Left renal cortex interstitium (tissue), 4 donors: ENCODE measurements at places on chromosomes 3 and 15.

GRCh38 chr3:148360051-148360450 lies 337.7 kb upstream of the AGTR1 start:
- no peak for DNase-seq

- no peak for DNase-seq
Observed at GRCh38 chr3:117272274-117272673, 562.7 kb downstream of the TUSC7 start.

DNA sequence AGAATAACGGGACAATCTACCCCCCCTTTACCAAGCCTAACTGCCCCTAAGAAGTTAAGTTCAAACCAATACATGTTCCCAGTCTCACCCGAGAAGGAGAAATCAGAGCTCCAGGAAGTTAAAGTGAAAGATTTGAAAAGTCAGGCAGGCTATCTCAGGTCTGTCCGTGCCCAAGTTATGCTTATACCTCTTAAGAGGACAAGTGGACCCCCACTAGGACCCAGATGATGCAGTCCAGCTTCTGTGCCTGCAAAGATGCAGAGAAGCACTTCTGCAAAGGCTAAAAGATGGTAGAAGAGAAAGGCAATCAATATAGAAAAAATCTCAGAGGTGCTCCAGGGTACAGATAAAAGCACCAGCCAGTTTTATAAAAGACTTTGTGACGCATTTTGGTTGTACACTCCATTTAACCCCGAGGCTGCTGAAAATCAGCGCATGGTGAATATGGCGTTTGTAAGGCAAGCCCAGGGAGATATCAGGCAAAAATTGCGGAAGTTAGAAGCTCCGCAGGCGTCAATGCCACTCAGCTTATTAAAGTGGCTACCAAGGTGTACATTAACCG lies 9.8 kb upstream of the SLC9C1 start:
- no peak for DNase-seq

DNA sequence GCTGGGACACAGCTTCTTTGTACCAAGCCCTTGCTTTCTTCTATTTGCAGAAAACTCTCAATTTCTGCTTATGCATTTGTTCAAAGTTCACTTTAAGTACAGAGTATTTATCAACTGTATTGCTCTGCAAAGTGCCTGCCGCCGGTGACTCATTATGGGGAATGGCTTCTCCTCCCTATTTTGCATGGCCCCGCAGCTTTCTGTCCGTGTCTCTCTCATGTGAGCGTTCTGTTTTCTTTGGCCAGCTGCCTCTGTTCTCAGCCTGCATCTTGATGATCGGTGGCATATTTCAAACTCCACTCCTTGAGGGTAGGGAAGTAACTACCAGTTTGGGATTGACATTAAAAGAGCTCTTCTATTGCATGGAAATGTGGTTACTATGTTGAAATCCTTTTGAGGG lies 28.6 kb upstream of the ST8SIA2 start:
- DNase-seq = no peak

DNA sequence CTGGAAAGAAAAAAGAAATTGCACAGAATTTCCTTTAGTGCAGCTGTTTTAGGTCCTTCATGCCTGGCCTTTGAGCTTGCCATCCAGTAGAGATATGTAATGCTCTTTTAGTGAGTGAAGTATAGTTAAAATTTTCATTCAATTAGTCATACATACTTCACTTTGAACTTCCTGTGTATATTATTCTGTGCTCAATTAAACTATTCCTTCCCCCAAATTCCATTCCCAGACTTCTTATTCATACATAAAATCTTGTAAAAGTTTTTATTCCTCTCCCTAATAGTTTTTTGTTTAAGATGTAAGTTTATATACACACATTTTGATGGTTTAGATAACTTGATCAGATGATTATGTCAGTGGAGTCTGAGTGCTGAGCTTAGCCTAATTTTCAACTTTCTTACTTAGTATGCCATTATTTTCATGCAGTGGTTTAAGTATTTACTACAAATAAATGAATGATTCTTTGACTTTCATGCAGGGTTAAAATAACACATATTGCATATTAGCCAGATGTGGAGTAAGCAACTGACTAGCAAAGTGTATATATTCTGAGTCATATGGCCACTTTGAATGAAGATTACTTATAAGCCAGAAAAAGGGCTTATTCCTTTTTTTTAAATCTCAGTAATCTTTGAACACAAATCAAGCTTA lies 42.5 kb upstream of the ABHD10 start:
- no peak for DNase-seq

GRCh38 chr15:42503825-42504224 lies 8.4 kb downstream of the SNAP23 start:
- no peak for DNase-seq

GRCh38 chr3:179473565-179473964 lies 22.3 kb upstream of the GNB4 start:
- no peak for DNase-seq

- no peak for DNase-seq
Observed at GRCh38 chr15:87949151-87949574, 307.4 kb downstream of the NTRK3 start.

DNA sequence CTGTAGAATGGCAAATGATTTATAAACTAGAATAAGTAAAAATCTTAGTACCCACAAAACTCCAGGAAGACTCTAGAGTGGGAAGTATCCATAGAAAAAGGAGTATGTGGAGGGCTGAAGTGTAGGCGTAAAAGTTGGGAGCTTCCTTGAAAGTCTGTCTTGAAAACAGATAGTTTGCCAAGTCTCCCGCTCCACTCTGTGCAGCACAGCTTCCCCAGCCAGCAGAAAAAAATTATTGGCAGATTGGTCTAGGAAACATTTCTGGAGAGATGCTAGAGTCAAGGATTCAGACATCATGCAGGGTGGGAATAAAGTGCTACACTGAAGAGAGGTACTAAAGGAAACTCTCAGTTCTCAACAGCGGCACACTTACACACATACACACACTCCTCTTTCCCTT lies 53.4 kb upstream of the CD200R1L start:
- no peak for DNase-seq

- DNase-seq = no peak
Observed at GRCh38 chr3:164498917-164499316, 579.4 kb downstream of the SI start.

DNA sequence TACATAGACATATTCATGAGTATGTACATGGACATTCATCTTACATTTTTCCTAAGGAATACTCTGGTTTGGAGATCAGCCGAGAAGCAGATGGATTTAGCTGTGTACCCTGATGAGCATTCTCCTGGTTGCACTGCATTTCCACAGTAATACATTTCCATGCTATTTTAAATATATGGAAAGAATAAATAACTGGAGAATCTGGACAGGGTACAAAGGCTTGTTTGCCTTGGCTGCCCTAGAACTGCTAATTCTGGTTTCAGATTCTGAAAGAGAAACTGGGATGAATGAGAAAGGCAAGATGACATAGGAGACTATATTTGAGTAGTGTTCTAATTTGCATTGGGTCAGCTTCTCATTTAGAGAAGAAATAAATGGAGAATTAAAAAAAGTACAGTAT lies 190.8 kb upstream of the FAM3D start:
- DNase-seq = no peak

DNA sequence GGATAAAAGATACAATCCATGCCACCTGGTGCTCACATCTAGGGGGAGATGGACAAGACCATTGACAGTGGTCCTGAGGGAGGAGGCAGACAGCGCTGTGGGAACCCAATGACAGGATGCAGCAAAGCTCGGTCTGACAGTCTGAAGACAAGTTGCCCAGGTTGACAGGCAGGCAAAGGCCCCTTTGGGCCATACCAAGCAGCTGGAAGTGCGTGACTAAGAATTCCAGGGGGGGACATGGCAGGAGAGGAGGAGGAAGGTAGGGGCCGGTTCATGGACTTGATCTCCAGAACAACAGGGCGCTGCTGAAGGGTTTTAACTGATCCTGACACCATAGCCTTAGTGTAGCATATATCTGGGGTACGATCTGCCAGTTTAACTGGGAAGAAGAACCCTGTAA lies 83.4 kb downstream of the RPLP1 start:
- DNase-seq = no peak

- DNase-seq = no peak
Observed at GRCh38 chr3:33975463-33975862, 177.0 kb downstream of the PDCD6IP start.

GRCh38 chr15:38883987-38884386 lies 319.4 kb upstream of the RASGRP1 start:
- DNase-seq = no peak

GRCh38 chr15:73464602-73465001 lies 21.6 kb downstream of the REC114 start:
- no peak for DNase-seq

- DNase-seq = no peak
Observed at GRCh38 chr15:56469483-56469882, 4.5 kb upstream of the MNS1 start.

DNA sequence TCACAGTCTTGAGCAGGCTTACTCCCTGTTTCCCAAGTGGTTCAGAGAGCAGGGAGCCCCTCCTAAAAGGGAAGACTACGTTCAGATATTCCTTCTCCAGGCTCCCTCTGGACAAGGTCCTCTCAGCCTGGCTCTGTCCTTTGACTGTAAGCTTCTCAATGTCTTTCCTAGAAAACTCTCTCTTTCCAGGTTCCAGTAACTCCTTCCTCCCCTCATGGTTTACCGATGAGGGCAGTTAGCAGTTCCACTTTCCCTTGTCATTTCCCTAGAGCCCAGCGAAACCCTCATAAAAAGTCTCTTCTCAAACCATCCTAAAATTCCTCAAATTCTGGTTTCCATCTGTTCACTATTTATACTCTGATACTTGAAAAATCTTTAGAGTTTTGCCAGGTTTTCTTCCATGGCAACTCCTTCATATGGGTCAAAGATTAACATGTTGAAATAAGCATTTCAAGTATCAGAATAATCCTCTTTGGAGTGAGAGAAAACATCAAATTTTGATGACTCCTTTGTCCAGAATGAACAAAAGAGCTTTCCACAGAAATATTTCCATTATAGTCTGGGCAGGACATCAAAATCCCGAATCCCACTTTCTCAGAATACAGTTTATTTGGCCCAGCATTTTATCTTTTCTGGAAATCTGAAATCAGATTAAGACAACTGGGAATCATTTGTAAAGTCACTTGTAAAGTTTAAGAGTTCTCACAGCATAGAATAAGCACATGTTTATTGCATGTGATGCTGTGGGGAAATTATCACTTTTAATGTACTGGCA lies 599.4 kb downstream of the UNC13C start:
- no peak for DNase-seq

DNA sequence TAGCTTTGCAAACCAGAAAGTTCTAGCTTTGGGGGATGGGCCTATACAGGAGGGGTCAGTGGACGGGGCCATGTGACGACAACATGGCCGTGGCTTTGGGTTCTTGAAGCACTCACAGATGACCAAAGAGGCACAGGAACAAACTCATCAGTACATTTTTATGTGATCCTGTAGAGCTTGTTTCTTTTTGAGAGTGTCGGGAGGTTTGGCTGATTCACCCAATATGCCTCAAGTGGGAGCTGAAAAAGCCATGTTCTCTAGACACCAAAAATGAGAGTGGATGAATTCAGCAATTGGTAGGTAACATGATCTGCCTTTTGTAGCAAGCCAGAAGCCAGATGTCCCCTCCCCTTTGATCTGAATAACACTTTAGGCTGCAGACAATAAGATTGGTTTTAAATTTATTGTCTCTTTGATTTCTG lies 30.1 kb downstream of the GREM1 start:
- DNase-seq = no peak

DNA sequence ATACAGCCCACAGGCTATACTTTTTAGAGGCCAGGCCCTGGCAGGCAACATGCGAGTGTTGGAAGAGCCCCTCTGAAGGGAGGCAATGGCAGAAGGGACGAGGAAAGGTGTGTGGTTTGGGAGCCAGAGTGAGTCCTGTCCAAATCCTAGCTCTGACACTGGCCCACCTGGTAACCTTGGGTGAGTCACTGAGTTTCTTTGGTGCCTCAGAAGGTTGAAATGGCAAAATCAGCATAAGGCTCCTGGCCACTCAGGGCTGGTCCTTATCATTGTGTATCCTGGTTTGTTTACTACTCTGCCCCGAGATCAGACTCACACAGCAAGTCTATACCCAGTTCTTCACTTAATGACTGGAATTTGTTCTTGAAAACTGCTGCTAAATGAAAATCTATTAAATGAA lies 71.4 kb upstream of the TLE3 start:
- no peak for DNase-seq

- DNase-seq = no peak
Observed at GRCh38 chr15:63677778-63678177, 80.6 kb downstream of the FBXL22 start.

GRCh38 chr3:13898346-13898745 lies 18.5 kb upstream of the WNT7A start:
- DNase-seq = no peak

- no peak for DNase-seq
Observed at GRCh38 chr3:114697401-114697800, 403.6 kb downstream of the TIGIT start.

DNA sequence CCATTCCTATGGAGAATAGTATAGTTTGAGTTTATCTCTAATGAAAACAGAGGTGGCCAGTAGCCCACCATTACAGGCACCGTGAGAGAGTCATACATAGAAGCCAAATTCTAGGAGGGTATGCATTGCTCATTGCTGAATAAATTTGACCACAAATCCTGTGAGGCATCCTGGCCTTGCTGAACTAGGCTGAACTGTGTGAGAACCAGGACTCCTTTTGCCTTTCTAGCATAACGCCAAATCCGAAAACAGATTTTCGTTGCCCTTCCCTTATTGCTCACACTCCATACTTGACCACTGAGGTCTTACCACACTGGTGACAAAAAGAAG lies 50.4 kb downstream of the SLC2A2 start:
- DNase-seq = no peak

DNA sequence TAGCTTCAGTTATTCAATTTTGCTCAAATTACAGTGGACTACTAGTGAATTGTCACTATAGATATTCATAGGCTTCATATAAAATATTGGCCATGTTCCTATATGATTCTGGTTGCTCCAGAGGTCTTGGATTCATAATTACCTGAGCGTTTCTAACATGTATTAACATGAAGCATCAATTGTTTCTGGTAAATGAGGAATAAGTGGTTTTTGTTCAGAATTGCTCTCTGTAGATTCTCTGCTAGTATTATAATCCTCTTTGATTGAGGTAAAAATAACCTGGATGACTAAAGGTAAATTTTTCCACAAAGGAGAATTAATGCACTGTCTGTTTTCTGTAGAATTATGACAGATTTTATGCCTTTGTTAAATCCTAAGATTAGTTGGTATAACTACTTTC lies 258.1 kb upstream of the CNTN6 start:
- DNase-seq = no peak

- no peak for DNase-seq
Observed at GRCh38 chr3:87425056-87425455, 148.7 kb upstream of the POU1F1 start.

- DNase-seq = no peak
Observed at GRCh38 chr15:36831125-36831903, 251.9 kb downstream of the CDIN1 start.

DNA sequence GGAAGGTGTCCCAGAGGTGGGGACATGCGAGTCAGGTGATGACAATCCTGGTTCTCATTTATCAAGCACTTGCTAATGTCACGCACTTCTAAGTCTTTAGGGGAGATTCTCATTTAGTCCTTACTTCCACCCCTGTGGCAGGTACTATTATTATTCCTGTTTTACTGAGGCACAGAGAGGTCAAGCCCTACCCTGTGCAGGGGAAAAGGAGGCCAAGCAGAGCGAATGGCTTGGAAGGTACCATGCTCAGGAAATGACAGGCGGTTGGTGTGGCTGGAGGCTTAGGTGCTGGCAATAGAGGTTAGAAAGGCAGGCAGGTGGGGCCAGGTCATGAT lies 268.9 kb downstream of the UACA start:
- DNase-seq = no peak
